Thoracic aorta (tissue), 2 donors: ENCODE measurements at places on chromosomes 6 and 20.

GRCh38 chr20:57474816-57475215 is 50.1 kb downstream of the CTCFL start:
- no peak for DNase-seq

DNA sequence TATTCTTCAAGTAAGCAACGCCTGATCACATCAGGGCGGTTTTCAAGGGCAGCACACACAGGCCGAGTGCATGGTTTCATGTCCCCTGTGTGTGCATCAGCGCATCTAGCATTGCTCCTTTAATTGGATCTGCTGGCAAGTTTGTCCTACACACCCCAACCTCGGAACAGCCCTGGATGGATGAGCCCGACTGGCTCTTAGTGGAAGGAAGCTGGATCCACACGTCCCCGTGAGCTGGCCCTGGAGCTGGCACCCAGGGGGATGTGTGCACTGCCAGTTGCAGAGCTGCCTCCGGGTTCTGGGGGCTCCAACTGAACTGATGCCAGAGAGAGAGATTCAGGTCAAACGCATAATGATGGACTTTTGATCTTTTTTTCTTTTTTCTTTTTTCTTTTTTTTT is 39.2 kb upstream of the QKI start:
- DNase-seq: no peak

- no peak for DNase-seq
Observed at GRCh38 chr20:5168651-5169396, 42.0 kb downstream of the CDS2 start.

- DNase-seq: no peak
Observed at GRCh38 chr6:21648475-21649050, 55.0 kb downstream of the SOX4 start.

DNA sequence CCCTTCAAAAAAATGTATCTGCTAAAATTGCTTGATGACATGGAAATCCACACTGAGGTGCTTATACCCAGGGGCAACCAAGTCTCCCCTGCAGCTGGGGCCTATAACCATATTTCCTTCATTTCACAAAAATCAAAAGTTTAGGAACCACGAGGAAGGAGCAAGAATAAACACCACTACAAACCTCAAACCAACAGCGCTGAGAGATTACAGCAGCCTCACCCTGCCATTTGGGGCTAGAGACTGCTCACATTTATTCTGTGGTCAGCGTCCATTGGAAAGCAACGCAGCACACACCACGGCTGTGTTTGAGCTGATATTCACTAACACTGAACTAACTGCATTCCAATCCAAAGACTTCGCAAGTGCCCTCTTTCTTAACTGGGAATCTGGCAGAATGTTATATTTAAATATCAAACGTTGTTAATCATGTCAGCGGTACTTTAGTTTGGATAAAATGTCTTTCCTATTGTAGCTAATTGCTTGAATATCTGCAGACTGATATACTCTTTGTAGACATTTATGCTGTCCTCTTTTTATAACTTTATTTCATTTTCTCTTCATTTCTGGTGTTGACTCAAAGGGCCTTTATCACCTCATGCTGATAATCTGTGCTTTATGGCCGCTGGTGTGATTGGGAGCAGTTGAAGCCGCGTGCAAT is 94.6 kb downstream of the FOXA2 start:
- DNase-seq: no peak

GRCh38 chr6:126643352-126643751 is 303.4 kb downstream of the CENPW start:
- DNase-seq: no peak

DNA sequence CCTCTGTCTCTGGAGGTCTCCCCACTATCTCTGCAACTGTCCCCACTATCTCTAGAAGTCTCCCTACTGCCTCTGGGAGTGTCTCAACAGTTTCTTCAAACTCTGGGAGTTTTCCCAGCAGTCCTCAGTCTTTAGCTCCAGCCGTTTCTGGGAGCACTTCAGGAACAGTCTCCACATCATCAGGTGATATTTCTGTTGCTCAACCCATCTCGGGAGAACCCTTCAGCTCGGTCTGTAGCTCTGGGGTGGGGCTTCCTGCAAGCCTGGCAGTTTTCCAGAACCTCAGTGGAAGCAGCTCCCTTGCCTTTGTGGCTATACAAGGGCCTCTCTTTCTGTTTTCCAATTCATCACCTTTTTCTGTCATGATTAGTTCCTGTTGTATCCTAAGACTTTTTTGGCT is 3.0 kb upstream of the SFTA2 start:
- no peak for DNase-seq

- no peak for DNase-seq
Observed at GRCh38 chr6:9025796-9026394, 590.5 kb upstream of the SLC35B3 start.

GRCh38 chr20:440636-441035 is 21.7 kb downstream of the TBC1D20 start:
- no peak for DNase-seq

- DNase-seq: no peak
Observed at GRCh38 chr6:62323818-62324431, 37.9 kb upstream of the KHDRBS2 start.

GRCh38 chr6:111329882-111330633 is 153.0 kb downstream of the REV3L start:
- DNase-seq: no peak

- DNase-seq: no peak
Observed at GRCh38 chr20:61271312-61272231, 19.5 kb downstream of the CDH4 start.

DNA sequence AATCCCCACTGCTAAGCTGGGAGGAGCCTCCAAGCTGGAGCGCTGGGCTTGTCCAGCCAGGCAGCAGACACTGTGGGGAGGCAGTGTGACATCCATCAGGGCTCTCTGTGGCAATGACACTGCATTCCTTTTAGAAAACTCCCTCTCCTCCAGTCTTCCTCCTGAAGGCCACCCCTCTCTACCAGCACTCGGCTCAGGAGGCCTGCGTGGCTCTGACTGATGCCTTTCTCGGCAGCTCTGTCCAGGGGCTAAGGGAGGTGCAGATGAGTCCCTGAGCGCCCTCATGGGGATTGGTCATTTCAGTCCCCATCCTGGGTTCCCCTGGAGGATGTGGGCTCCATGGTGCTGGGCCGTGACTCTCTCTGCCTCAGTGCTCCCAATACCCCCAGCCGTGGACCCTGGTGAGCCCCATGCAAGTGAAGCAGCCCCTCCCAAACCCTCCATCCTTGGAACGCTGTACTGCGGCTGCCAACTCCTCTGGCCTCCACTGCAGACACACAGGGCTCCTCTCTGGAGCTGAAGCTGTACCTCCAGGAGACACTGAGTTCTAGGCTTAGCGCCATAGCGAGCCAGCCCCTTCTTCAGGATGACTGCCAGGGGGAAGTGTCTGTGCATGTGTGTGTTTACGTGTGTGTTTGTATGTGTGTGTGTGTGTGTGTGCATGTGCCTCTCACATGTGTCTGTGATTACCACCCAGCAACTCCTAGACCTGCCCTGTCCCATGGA is 209.6 kb downstream of the ERMARD start:
- no peak for DNase-seq

- no peak for DNase-seq
Observed at GRCh38 chr6:145897552-145897951, 66.6 kb downstream of the SHPRH start.

GRCh38 chr6:93183531-93183972 is 235.8 kb downstream of the EPHA7 start:
- no peak for DNase-seq

GRCh38 chr6:17278289-17279063 is 2.7 kb upstream of the RBM24 start:
- DNase-seq: no peak

DNA sequence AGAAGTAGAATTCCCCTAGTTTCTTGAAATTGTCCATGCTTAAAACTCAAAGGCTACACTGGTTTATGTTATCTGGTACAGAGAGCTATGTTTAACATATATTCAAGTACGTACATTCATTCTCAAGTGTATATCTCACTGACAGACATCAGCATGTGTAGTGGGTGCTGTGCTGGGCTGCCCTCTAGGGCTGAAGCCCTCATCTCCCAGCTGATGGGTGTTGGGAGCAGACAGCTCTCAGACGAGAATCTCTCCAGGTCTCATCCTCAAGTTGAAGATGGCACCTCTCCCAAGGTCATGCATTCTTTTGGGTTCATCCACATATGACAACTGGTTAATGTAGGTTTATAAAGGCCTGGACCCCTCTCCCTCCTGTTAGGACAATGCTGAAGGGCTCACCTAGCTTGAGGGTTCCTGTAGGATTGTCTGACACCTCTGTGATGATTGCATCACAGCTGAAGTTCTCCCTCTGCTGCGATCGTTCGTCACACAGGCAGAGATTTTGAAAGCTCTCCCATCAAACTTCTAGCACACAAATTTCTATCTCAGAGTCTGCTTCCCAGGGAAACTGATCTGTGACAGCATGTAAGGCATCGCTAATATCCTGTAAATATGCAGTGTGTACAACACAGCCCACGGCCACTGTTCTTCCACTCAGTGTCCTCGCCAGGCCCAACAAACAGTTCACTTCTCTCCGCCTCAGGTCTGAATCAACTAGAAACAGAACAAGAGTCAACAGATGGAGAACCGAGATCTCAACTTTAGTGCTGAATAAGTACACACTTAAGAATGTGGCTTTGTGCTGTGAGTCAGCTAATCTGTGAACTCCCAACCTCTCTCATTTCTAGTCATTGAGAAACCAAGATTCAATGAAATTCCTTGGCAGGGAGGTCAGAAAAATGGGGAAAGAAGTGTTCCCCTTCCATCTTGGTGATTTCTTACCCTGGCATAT is 43.2 kb downstream of the PREP start:
- DNase-seq: no peak

DNA sequence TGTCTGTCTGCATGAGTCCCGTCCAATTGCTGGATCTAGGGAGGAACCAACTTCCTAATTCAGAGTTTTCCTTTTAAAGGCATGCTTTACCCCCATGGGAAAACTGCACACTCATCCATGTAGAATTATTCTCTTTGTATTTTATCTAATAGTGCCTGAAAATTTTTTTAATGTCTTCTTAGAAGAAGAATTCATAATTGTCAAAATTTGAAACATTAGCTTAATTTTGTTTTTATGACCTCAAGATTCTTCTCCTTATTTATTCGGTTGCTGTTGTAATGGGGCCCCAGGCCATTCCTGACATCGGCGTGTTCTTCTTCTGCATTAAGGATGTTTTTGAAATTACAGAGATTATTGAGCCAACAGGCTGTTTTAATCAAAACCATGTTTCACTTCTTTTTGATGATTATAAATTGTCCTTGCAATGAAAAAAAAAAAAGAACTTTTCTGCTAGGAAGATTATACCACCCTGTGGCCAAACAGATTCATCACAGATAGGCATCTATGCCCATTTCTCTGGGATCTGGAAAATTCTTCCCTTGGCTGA is 100.3 kb downstream of the ZNF217 start:
- no peak for DNase-seq

GRCh38 chr6:116497113-116497676 is 14.2 kb upstream of the CALHM5 start:
- no peak for DNase-seq

DNA sequence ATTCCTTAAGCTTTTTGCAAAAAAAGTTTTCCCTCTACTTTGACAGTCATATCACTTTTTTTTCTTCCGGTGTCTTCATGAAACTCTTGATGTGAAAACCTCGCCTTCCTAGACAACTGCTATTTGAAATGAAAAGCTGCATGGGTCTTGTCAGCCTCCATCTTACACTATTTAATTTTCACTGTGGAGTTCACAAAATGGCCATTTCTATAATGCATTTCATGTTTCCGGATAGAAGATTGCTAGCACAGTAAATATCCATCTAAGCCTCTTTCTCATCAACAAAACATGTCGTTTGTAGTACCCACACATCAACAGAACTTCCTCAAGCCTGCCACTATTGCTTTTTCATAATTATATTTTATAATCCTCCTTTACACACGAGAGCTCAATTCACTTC is 204.9 kb upstream of the ID4 start:
- no peak for DNase-seq

- DNase-seq: no peak
Observed at GRCh38 chr6:125367036-125367782, 65.4 kb upstream of the HDDC2 start.
